ENCODE measurements at places on chromosomes 2 and 18.

GRCh38 chr2:24914713-24915112, 5.3 kb downstream of the ADCY3 start:
- no peak for DNase-seq

- no peak for DNase-seq
Observed at GRCh38 chr2:100281521-100282438, 40.5 kb downstream of the LONRF2 start.

GRCh38 chr2:219514836-219515235, 554 bp downstream of the ASIC4 start:
- no peak for DNase-seq

GRCh38 chr18:29188760-29189159, 1011.8 kb upstream of the CDH2 start:
- no peak for DNase-seq

- no peak for DNase-seq
Observed at GRCh38 chr2:226963528-226963927, 127.7 kb downstream of the RHBDD1 start.

DNA sequence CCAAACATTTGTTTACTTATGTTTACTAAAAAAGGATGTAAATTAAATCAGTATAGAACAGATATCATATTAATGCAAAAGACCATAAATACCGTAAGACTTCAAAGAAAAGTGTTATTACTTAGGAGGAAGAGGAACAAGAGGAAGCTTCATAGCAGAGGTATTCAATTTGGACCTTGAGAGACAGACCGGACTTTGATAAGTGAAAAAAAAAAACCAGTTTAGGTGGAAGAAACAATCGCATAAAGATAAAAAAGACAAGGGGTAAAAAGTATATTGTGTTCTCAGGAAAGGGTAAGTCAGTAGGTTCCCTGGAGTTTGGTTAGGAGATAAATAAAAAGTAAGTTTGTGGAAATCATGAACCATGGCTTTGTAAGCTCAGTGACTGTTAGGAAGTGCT, 17.6 kb downstream of the PELI1 start:
- no peak for DNase-seq

DNA sequence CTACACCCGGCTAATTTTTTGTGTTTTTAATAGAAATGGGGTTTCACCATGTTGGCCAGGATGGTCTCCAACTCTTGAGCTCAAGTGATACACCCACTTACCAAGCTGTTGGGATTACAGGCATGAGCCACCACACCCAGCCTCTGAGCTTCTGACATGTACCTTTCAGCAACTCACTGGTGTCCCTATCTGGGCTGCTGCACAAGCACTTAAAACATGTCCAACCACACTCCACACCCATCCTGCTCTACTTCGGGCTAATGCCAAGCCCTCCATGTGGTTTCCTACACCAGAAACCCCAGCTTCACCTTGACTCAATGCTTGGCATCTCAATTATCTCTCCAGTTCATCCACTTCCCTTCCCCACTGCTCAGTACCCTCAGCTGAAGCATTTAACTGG, 22.4 kb upstream of the ARMC9 start:
- DNase-seq, result no peak

GRCh38 chr18:72456802-72457201, 87.3 kb downstream of the CBLN2 start:
- DNase-seq, result no peak

- DNase-seq, result peak; percentile 61
Observed at GRCh38 chr2:130920415-130921163, 83.9 kb downstream of the ARHGEF4 start.

DNA sequence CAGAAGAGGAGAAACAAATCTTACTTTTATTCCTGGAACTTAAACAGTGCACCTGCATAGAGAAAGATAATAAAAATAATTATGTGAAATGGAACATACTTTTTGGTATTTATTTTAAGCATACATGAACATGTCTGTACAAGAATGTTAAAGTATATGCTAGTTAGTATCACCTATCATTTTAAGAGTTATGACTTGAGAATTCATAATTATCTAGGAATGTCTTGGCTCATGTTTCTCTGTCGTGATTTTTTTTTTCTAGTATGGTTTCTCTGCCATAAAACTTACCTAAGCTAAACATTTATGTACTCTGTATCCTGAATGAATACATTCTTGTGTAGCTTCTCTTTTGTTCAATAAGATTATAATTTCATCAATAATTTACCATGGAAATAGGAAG, 4.2 kb downstream of the SERPINB7 start:
- DNase-seq, result no peak

- no peak for DNase-seq
Observed at GRCh38 chr2:7012141-7012764, 95.0 kb downstream of the RNF144A start.

DNA sequence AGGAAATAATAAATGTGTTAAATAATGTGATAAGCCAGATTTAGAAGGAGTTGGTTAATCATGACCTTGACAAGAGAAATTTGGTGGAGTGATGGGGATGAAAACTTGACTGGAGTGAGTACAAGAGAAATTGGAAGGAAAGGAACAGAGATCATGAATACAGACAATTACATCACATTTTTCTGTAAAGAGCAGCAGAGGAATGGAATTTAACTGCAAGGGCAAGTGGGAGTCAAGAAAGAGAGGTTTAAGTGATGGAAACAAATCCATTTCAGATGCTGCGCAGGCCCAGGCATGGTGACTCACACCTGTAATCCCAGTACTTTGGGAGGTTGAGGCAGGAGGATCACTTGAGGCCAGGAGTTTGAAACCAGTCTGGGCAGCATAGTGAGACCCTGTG, 46.7 kb downstream of the ICA1L start:
- DNase-seq, result no peak

GRCh38 chr2:71069376-71069775, 928 bp downstream of the NAGK start:
- no peak for DNase-seq

DNA sequence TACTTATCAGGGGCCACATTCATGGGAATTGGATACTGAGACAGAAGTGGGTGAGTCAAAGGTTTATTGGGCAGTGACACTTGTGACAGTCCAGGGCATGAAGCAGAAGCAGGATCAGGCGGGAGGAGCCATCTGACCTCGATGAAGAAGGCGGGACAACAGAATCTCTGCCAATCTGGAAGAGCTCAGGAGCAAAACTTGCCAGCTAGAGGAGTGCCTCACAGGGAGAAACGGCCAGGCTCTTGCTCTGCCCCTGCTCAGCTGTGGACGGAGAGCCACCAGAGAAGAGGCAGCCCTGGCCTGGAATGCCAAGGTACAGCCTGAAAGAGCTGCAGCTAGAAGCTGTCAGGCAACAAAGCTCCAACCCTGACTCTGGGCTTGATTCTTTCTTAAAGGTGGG, 16.9 kb downstream of the DAW1 start:
- peak; percentile 25 for DNase-seq

DNA sequence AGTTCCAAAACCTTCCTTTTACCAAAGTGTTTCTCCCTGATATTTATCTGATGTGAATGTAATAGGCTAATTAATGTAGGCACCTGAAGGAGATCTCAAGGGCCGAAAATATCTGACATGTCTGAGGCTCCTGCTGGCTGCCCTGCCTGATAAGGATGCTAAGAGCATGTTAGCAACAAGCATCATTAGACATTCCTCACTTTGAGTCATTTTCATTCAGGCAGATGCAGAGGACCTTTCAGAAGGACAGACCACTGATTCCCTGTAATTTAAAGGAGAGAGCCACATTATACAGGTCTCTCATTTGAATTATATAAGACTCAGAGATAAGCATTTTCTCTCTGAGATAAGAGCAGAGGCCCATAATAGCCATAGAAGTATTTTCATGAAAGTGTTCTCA, 222.4 kb upstream of the NCKAP5 start:
- DNase-seq, result no peak

DNA sequence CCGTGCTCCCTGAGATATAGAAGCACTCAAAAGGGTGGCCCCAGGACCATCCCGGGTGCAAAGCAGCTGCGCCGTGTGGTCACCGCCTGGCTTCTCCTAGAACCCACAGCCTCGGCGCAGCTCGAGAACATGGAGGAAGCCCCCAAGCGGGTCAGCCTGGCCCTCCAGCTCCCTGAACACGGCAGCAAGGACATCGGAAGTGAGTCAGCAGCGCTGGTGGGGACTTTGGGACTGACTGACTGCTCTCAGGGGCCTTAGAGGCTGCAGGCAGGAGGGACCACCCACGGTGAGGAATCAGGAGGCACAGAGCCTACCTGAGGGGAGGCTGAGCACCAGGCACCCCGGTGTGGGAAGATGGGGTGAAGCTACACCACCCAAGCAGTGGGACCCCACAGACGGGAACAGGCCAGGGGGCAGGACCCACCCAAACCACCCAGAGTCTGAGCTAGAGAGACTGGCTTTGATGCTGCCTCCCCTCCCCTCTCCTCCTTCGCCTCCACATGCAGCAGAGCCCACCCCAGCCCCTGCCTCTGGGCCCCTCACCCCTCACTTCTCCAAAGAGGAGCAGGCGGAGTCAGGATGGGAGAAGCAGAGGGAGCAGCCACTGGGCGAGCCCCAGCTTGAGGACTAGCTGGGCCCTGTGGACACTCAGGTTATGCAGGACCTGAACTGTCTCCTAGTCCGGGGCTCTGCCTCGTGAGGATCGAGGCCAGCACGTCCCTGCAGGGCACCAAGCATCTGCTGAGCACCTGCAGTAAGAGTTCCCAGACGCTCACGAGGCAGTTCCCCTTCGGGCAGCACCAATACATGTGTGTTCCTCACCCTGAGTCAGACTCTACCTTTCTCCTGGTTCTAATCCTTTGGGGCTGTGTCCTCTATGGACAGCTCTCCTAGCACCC, 28.7 kb downstream of the MTERF4 start:
- DNase-seq, result no peak

- DNase-seq, result no peak
Observed at GRCh38 chr2:24342110-24342910, 18.0 kb downstream of the ITSN2 start.

GRCh38 chr2:164593959-164594358, 27.3 kb downstream of the GRB14 start:
- no peak for DNase-seq

DNA sequence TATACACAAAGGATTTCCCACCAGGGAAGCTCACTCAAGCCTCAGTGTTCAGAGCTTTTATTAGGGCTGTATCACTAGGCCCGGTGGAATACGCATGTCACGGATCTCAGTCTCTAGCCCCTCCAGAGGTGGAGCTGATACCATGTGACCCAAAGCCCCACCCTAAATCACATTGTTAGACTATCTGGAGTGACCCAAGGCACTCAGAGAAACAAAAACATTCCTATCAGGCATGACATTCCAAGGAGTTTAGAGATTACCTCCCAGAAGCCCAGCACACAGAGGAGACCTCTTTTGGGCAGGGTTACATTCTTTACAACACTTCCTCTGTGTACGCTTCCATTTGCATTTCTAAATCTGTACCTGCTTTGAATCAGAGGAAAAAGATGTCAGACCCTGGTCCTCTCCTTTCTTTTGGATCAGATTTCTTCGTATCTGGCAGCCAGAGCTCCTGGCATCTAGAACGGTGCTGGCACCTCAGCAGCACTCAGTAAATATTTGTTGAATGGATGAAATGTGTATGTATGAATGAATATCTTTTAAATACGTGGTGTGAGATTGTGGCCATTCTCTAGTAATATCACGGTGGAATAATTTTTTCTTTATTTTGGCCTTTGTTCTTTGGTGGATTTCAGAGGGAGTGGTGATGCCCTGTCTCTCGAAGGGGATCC, 37.7 kb upstream of the SMAD2 start:
- DNase-seq, result no peak

- DNase-seq, result no peak
Observed at GRCh38 chr18:8277270-8277669, 332.0 kb upstream of the RAB12 start.

DNA sequence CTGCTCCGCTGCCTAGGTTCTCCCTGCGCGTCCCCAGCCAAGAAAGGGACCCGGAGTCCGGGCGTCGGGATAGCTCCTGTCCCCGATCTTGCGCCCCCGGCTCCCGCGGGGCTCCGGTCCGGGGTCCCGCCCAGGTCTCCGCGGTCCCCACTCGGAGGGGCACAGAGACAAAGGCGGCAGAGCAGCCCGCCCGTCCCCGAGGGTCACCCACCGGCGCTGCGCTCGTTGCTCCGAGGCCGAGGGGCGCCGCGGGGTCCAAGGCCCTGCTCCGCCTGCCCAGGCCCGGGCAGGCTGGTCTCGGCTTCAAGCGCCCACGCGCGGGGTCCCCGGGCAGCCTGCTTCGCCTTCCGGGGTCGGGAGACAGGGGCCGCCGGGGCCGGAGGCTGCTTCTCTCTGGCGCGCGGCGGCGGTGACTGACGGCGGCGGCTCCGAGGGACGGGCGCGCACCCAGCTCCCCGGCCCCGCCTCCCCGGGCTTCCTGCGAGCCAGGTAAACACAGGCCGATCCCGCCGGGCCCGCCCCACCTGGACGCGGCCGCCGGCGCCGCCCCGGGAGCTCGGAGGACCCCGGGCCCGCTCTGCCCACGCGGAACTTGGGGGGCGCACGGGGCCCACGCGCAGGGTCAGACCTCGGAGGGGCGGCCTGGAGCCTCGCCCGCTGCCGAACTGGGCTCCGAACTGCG, at the start of gene MBP:
Gene MBP, minus strand, starts transcription at position 415 of the 682 bp plus-strand sequence. CDS start 27,522 bp downstream, outside the sequence.
- peak; percentile 91 for DNase-seq

DNA sequence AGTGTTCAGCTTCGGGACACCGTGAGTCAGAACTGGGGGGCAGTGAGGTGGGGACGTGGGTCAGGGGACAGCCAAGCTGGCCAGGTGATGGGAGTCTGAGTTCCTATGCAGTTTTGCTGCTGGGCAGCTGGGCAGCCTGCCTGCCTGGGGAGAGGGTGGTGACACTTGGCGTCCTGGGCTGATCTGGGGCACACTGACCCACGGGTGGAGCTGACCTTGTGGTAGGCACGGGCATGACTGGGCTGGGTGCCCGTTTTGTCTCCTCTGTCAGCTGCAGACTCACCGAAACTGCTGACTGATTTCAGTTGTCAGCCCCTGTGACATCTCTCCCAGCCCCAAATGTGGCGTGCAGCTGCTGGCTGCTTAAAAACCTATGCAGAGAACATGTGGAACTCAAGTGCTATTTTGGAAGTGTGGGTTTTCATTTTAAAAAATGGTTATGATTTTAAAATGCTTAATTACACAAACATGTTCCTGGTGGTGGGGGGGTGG, 32.6 kb upstream of the E2F6 start:
- peak; percentile 98 for DNase-seq

DNA sequence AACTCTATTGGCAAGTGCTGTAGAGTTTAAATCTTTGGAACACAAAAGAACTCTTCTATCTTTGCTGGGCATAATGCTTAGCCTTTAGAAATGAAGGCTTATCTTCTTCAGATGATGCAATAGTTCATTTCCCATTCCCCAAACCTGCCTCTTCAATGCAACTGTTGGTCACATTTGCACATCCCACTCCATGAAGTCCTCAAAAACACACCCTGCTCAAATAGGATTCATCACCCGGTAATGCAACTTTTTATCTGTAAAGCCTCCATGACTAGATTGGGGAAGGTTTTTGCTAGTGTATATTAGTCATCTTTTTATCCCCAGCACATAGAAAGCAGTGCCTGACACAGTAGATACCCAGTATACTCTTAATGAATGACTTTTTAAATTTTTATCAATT, 376.4 kb downstream of the RBM43 start:
- no peak for DNase-seq

DNA sequence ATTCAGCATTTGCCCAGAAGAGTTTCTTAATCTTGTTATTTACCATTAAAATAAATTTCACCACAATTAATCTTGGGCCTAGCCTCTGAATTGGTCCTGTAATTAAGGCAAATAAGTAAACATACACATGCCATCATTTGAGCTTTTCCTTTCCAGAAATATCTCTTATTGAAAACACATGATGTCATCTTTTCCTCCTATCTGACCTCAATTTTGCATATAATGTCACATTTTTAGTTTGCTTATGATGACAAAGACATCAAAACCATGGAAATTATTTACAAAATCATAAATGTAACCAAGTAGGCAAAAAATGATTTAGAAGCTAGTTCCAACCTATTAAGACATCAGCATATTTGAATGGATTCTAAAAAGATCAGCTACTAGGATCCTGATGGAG, 915.5 kb downstream of the ERBB4 start:
- DNase-seq, result no peak
